Progenitor cell of endocrine pancreas (in vitro differentiated cells): ENCODE measurements at places on chromosomes 5 and 9.

DNA sequence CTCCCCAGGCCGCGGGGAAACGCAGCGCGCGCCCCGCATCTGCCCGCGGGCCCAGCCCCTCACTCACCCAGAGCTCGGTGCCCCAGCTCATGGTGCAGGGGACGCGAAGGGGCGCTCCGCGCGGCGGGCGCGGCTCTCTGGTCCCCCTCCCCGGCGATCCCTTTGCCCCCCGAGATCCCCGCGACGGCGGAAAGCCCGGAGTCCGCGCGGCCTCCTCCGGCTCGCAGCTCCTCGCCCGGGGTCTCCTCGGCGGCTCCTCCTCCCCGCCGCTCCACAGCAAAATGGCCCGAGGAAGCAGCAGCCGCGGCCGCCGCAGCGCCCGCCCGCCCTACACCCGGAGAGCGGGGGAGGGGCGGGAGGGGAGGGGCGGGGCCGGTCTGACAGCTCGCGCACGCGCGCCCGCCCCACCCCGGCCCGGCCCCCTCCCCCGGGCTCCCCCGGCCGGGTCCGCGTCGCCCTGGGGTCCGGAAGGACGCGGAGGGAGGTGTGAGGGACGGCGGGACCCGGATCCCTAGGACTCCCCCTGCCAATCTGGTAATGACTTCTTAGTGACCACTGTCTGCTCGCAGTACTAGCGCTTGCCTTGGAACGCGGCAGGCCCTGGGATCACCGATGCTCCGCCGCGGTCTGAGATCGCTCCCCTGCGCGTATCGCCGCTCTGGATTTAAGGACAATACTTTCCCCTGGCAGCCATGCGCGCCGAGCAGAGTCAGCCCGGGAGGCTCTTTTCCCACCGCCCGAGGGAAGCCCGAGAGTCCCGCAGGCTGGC lies at the start of gene FNBP1:
FNBP1 (minus strand) TSS at position 305 of the 769 bp plus-strand sequence; CDS start at position 91, 214 bp downstream.
- peak; percentile 63 for DNase-seq

DNA sequence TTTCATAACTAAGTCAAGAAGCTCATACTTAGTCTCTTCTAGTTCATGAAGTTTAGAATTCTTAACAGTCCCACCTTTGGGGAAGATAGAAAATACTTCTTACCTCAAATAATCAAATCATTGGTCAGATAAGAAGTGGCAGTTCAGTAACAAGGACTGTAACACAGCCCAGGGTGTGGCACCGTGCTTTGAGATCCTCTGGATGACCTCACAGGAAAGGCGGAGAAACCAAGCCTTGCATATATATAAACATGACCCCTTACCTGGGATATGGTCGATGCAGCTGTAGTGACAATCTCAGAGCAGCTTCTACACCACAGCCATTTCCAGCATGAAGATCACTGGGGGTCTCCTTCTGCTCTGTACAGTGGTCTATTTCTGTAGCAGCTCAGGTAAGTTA lies at the start of gene SPINK7:
SPINK7 (plus strand) TSS at position 271 of the 400 bp plus-strand sequence; CDS start at position 332, 61 bp downstream.
- no peak for DNase-seq

- DNase-seq: no peak
Measured at GRCh38 chr9:110452227-110452801, 114.7 kb upstream of the TXNDC8 start.

- no peak for DNase-seq
Measured at GRCh38 chr5:131644822-131645221, 9.8 kb upstream of the RAPGEF6 start.

DNA sequence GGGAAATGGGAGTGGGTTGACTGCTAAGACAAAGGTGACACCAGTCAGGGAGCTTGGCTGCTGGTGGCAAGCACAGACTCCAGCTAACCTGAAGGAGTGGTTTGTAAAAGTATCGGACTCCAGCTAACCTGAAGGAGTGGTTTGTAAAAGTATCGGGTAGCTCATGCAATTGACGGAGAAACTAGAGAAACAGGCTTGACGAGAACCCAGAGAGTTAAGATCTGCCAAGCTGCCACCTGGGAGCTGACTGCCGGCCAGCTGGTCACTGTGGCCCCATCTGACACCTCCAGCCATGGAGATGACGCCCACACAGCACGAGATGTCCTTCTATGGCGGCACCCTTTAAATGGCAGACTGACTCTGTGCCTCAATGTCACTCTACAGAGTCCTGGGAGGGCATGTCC lies 28.3 kb upstream of the CRB2 start:
- DNase-seq: no peak

- no peak for DNase-seq
Measured at GRCh38 chr9:135592331-135592590, 30.7 kb downstream of the PAEP start.
